Lung (tissue), 17 donors: ENCODE measurements at places on chromosomes 11 and 22. TPM values are rescaled to one million over a fixed set of nuclear protein-coding genes. Genes with fewer than 3 reads are reported as not detected.

The AIP gene
- 60.0 TPM for total RNA-seq

The KRTAP5-9 gene
- 0.52 TPM for total RNA-seq

The DENND5A gene
- 152 TPM for total RNA-seq

The KCNK4 gene
- total RNA-seq: not detected

The ABTB2 gene
- total RNA-seq: 3.3 TPM

The OR52B4 gene
- total RNA-seq: not detected

DNA sequence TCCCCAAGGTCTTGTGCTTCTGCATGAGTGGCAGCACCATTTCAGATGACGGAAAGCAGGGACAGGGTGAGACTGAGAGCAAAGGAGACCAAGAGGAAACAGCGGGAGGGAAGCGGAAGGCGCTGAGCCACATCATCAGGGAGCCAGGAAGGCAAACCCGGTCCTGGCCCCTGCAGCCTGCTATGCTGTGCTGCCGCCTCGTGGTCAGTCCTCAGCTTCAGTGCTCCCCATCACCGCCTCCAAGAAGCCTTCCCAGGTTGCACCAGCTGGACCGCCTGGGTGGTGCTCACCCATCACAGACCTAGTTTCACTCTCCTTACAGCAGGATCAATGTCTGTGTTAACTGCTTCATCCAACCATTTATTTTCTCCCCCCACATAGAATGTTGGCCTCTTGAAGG, 73.0 kb upstream of the PHF21B start:
- DNase-seq: no peak

DNA sequence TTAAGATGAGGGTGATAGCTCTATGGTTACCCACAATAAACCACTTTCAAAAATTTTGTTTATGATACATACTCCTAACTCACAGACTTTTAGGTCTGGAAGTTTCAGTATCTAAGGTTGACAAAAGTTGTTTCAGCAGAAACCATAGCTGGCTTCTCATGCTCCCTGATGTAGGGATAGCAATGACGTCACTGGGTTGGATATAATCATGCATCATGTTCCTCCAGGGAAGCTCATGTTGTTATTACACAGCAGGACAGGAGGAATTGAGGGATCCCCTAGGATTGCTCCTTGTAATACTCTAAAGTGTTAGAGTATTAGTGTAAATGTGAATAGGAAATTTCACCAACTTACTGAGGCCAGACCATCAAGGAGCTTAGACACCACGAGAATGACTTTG, 23.6 kb downstream of the APOL3 start:
- DNase-seq: no peak

DNA sequence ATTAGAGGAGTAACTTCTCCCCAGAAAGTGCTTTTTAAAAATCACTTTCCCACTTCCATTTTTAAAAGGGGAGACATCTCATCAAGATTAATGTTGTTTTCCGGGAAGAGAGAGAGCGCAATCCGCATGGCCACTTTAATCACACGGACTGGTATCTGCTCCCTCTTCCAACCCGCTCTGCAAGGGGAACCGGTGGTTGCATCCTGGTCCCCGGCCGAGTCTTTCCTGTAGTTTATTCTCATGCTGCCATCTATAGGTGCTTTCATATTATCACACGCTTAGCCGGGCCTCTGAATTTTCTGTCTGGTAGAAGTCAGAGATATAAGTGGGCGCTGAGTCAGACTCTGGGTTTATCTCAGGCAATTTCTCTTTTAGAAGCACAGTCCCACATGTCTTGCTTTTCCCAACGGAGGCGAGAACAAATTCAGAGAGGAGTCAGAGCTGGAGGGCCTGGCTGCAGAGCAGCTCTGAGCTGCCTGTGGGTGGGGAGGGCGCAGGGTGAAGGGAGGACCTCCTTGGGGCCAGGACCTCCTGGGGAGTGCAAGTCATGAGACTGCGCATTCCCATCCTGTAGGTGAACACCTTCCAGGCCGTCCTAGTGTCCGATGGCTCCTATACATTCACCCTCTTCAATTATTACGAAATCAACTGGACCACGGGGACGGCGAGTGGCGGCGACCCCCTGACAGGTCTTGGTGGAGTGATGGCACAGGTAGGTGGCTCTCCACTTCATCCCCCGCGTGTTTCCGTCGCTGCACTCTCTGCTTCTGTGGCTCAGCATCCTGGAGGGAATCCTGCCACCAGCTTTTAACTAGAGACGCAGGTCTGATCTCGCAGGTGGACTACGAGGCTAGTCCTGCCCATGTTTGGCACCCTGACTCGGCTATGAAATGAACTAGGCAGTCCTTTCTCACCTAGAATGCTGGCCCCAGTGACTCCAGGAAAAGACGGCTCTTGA, 11.7 kb downstream of the TECTA start:
- DNase-seq: peak; percentile 83

DNA sequence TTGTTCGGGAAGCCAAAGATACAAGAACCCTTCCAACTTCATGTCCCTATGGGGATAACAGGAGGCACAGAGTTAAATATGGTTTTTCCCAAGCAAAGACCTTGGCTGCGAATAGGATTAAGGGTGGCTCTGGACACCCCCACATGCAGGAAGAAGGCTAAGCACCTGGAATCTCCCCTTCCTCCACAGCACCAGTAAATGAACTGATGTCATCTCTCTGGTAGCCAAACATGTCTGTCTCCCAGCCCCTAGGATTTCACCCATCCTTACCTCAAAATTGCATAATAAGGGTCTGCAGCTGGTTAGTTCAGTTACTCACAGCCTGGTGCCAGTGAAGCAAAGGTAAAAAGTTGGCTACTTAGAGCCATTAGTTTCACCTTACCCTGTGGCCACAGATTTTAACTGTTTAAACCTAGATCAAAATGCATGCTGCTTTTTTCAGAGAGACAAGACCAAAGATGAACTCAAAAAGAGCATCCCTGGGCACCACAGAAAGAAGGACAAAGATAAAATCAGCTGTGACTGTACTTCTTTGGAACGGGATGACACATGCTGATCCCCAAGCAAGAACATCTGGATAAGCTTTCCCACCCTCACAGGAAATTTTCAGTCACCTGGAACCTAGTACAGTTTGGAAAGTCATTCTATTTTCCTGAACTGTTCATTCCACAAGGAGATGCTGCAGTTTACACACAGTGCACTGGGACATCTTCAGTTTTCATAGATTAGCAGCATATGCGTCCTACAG, 77.2 kb upstream of the AKIP1 start:
- DNase-seq: no peak

DNA sequence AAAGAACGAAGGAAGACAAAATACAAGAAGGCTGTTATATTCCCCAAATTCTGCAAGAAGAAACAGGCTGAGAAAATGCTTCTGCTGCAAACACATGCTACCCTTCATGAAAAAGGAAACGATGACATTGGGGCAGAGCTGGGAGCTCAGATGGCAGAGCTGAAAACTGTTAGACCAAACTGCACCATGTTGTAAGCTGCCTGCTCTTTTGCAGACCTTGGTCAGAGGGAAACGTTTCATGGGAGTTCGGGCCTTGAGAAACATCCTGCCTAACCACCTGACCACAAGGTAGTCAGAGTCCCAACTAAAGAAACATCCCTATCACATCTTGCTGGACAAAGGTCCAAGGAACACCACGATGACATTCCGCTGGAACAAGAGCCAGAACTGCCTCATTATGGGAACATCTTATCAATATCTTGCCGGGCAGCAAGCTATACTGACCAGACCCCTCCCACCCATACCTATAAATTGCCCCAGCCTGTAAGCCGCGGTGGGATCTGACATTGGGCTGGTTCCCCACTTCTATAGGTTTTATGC, 110.7 kb upstream of the CTSC start:
- DNase-seq: no peak

- no peak for DNase-seq
Measured at GRCh38 chr22:23562186-23562585, 17.9 kb downstream of the IGLL1 start.

DNA sequence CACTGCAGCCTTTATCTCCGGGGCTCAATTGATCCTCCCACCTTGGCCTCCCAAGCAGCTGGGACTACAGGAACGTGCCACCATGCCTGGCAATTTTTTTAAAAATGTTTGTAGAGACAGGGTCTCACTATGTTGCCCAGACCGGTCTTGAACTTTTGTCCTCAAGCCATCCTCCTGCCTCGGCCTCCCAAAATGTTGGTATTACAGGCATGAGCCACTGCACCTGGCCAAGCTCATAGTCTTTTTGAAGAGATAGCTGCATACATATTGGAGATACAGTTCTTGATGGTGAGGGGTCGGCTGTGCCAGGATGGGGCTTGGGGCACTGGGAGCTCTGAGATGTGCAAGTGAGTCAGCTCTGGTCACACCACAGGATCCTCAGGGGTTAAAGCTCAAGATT, 53.2 kb downstream of the CHRDL2 start:
- DNase-seq: no peak

DNA sequence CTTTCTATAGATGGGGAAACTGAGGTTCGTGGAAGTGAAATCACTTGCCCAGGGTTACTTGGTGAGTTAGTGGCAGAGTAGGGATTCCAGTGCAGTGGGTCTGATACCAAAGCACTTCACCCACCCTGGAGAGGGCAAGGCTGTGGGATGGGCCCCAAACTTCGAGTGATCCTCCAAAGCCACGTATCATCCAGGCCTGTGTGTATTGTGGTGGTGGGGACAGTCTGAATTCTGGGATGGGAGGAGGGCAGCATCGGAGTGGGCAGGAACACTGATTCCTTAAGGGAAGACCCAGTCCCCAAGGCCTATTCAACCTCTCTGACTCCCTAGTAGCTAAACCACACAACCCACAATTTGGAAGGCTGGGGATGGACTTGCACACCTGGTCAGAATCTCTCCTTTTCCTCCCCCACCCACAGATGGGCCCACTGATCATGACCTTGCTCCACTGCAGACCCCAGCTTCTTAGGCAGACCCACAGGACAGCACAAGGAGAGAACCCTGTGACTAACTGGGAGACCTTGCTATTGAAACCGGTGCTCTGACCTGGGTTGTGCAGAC, 11.5 kb downstream of the TMPRSS13 start:
- no peak for DNase-seq

DNA sequence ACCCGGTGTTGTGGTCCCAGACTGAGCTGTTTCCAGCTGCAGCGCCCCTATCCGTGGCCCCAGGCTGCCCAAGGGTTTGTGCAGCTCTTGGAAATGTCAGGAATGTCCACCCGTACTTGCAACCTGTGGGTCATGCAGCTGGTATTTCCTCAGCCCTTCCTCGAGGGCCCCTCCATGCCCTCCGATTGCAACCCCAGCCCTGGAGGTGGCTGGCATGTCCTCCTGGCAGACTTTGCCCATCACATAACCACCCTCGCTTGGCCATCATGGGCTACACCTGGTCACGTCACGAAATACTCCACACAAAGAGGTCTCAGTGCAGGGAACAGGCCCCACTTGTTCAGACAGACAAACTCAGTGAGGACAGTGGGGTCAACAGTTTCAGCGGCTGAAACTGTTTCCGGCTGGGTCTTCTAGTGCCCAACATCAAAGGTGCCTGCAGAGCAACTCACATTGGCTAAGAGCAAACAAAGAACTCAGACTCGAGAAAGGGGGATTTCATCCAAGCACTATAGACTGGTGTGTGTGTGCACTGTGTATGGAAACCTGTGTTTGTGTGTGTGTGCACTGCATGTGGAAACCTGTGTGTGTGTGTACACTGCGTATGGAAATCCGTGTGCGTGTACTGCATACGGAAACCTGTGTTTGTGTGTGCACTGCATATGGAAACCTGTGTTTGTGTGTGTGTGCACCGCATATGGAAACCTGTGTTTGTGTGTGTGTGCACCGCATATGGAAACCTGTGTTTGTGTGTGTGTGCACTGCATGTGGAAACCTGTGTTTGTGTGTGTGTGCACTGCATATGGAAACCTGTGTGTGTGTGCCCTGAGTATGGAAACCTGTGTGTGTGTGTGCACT, 72.8 kb upstream of the CCND1 start:
- peak; percentile 71 for DNase-seq

DNA sequence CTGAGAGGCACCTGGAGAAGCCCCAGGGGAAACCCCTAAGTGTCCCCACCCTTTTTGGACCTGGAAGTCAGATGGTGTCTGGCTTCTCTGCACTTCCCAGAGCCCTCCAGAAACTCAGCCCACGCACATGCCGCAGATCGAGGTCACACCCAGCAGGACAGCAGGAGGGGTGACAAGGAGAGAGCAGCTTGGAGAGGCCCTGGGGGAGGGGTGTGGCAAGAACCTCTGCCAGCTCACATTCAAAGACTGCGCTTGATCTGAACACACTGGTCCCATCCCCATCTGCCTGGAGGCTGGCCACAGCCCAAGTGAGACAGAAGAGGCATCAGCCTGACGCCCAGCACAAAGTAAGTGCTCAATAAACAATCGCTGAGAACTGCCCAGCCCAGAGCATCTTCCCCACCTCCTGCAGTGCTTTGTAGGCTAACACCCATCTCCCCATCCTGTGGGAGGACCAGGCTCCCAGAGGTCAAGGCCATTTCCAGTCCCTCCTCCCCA, 21.4 kb downstream of the TMPRSS6 start:
- no peak for DNase-seq

DNA sequence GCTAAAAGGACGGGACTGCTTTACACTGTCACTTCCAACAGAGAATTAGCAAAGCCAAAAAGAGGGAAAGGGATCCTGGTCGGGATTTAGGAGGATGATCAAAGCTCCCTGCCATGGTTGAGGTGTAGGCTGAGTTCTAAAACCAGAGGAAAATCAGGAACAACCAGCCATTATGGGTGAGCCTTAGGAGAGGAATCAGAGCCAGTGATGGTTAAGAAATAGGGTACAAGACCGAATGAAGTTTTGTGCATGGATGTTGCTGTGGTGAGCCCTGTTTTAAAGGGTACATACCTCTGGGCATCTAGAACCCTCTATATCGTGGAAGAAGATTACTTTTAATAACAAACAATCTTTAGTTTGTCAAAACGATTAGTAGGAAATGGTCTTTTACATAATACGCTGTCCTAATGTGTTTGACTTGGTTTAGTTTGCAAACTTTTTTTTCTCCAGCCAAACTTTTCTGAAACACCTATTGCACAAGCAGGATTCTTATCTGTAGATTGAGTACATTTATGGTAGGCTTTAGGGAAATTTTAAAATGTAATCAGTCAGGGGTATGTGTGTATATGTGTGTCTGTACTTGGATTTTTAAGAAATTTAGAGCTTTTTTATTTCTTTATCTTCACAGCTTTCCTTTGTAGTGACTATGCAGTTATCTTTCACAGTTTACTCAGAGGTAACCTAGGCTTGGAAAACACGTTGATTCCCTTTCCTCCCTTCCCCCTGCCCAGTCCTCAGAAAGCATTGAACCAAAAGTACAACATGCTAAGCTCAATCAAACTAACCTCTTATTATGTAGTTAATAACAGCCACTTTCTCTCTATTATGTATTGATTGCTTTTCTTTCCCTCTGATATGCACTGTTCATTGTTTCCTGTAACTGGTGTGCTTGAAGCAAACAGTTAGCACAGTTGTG, 26.8 kb downstream of the TRIM44 start:
- no peak for DNase-seq

GRCh38 chr22:31932863-31933262, 11.5 kb upstream of the YWHAH start:
- DNase-seq: no peak

GRCh38 chr11:74024261-74025029, 15.6 kb upstream of the UCP3 start:
- DNase-seq: peak; percentile 79
